NCI-H2029 treated with DMSO at 0.1 percent for 48 hours (cell line): ENCODE measurements at places on chromosomes 7 and 10.
A peak's percentile ranks its signal among the peaks of the same experiment; 100 is the strongest.

GRCh38 chr10:45418417-45418848, 44.4 kb downstream of the ALOX5 start:
- no peak for DNase-seq

DNA sequence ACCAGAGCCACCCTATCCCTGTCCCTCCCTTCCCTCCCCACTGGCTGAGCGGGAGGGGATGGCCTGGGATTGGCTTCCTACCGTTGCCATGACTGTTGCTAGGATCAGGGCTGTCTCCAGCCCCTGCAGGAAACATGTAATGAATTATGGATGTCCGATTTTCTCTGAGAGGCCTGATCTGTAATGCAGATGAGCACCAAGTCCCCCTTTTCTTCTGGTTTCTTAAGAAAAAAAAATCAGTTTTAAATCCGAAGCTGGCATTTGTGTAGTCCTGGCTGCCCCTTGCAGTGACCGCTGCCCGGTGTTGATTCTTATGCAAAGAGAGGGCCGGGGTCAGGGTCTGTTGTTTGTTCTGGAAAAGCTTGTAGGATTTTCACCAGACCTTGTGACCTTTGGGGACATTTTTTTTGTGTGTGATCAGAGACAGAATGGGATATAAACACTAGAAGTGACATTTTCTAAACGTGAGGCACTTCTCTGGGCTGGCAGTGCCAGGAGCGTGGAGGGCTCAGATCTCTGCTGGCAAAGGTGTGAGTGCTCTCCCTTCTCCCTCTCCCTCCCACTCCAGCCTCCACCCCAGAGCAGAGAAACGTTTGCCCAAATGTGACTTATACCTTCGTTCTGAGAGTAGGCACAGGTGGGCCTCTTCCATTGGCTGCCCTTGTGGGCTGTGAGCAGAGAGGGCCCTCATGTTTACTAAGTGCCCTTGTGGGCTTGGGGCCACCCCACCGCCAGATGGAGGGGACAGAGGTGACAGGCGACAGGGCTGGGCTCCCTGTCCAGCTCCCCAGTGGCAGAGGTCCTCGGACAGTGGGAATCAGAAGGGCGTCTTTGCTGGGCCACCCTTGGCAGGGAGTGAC, 127.5 kb downstream of the DNAJB6 start:
- no peak for DNase-seq

DNA sequence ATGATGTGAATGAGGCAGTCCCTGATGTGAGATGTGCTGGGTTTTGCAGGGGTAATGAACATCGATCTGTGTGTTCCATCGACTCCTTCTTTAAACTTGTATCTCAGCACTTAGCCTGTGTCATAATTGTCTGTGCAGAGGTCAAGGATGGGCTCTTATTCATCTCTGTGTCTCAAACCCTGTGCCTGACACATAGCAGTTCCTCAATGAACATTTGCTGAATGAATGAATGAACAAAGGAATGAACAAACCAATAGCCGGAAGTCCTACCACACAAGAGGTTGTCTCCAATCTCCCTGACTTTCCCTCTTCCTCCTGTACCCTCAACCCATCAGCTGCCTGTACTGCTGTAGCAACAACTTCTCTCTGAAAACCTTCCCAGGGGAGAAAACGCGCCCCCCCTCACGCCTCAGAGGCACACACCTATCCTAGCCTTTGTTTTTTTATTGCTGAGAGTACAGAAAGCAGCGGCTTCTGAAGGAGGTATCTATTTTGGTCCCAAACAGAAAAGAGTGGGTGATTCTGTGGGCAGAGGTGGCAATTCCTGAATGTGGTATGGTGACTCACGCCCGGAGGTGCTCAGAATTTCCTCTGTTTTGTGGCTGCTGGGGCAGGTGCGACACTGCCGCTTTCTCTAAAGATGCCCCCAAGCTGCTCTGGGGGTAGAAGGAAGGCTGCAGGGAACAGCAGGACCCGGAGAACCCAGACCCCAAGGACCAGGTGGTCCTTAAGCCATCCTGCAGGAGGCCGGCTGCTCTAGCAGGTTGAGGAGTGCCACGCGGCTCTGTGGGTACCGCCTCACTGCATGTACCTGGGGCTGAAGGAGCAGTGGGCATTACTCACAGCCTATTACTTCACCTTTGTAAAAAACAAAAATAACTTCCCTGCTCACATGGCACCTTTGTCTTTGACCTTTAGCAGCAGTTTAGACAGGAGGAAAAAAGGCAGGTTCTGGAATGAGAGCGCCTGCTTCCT, 9.6 kb downstream of the IL2RA start:
- DNase-seq: no peak

DNA sequence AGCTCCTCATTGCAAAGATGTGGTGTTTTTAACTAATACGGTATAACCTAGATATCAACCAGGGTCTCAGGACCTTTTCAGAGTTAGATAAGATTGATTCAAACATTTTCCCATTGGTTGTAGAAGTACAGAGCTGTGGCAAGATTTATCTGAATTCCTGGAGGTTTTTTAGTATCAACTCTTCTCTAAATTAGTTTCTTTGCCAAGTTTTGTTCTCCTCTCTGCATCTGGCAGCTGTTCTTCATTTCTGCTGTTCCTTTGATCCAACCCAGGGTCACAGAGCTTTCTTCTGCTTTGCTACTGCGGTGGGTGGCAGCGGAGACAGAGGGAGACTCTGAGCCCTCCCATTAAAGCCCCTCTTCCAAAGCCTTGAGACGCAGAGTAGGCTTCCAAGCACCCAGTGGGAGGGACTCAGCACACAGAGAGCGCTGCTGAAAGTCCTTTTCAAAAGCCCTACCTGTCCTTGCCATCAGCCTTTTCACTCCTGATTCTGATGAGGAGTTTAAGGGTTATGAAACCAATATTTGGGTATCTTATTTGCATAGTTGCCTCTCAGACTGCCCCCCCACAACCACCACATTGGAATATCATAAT, 146.3 kb upstream of the EEPD1 start:
- no peak for DNase-seq

GRCh38 chr7:134646425-134647305, at the start of gene BPGM:
TSS of gene BPGM (plus strand) at chr7:134646853. CDS start at chr7:134661508, 14,655 bp downstream.
- peak; percentile 98 for DNase-seq

- DNase-seq: no peak
Measured at GRCh38 chr10:76082956-76083355, 651.5 kb downstream of the LRMDA start.

DNA sequence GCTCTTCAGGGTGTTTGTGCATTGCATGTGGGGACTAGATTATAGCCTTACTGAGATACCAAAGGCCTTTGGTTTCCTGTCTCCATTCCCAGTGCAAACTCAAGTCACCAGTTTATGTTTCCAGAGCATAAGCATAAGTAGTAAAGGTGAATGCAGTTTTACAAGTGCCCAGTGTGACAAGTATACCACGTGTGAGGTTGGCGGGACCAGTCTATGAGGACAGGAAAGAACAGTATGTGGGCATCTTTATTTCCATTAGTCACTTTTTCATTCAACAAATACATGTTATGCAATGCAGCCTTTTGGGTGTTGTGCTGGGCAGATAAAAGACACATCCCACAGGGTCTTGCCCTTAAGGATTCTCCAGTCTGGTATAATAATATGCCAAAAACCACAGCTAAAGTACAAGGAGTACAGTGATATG, 146.5 kb downstream of the ARID5B start:
- no peak for DNase-seq
